Activated gamma-delta T cell treated with Interleukin-2 at 50 U/mL for 16 hours (primary cell): ENCODE measurements at places on chromosomes 5 and 9.

- DNase-seq = no peak
Measured at GRCh38 chr9:90569511-90569910, 73.1 kb downstream of the DIRAS2 start.

DNA sequence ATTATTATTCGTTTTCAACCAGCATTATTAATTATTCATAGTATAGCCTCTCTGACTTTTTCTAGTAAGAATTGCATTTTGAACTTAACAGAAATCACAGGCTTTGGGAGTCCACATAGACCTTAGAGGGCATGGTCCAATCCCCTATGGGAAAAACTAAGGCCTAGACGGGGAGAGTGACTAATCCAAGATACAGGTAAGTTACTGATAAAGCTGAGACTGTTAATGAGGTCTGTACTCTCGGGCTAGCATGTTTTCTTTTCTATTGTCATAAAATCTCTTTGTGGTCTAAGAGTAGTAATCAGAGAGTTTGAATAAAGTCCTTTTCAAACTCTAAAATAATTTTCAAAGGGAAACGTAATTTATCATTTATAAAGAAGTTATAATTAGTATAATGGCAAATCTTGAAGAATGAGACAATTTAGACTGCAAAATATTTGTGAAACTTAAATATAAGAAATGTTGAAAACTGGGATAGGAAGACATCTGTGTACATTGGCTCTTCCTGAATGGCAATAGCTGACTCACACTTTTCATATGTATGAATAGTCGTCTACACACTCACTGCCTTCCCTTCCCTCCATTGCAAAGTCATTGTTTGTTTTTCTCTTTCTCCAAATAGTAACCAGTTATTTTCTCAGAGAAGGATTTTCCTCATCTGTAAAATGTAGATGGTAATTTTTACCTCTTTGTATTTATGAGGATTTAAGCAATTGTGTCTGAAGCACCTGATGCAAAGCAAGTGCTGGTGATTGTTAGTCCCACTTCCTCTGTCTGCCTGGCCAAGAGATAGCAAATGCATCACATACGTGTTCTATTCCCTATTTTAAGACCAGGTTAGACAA lies 207.9 kb upstream of the CD180 start:
- DNase-seq = no peak

- no peak for DNase-seq
Measured at GRCh38 chr9:2047916-2048315, 32.8 kb downstream of the SMARCA2 start.

GRCh38 chr9:91790917-91791316 lies 159.1 kb downstream of the ROR2 start:
- no peak for DNase-seq

DNA sequence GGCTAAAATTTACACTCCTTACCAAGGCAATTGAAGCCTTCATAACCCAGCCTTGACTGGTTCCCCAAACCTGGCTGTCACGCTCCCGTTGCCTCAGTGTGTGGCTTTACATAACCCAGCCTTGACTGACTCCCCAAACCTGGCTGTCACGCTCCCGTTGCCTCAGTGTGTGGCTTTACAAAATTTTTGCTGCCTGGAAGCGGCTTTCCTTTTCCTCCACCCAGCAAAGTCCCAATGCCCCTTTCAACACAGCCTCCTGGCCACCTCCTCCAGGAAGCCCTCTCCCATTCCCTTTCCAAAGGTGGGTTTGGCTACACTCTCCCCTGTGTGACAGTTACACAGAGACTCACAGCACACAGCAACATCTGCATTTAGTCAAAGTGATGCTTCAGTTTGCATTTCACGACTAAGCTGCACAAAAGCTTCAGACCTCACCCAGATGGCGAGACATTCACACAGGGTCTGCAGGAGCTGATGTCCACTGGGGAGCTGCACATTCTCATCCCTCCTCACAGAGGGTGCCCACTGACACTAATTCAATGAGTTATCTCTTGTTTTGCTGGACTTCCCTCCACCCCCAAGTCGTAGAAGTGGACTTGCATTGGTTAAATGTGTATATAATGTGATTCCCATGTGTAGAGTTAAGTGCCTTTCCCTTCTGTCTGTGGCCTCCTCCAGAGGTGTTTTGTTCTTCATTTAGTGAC lies 156.6 kb upstream of the PHYKPL start:
- DNase-seq = no peak

GRCh38 chr5:179297486-179298180 lies 47.6 kb downstream of the ADAMTS2 start:
- no peak for DNase-seq

- DNase-seq = no peak
Measured at GRCh38 chr9:113373256-113373655, 3.5 kb downstream of the HDHD3 start.

DNA sequence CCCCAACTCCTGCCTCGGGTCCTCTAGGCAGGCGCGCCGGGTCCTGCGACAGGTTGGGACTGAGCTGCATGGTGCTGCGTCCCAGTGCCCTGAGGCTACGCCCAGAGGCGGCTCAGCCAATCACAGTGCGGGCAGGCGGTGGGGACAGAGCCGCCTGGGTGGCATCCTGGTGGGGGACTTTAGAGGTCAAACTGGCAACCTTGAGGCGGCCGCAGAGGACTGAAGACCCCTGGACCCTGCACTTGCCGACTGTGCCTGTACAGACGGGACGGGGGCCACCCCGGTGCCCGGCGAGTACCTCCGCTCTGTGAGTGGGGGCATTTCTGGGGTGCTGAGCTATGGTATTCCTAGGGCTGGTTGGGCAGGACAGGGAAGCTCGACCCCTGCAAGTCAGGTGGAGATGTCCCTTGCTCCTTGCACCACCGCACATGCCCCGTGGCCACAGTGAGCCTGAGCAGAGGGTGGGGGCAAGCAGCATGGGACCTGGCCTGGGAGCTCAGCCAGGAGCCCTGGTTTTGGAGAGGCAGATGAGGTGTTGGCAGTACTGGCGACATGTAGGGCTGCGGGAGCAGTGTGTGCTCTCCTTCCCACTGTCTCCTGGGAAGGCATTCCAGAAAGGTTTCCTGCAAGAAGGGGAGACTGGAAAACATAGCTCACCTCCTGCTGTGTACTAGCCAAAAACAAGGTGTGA lies 45.5 kb downstream of the CTSL start:
- no peak for DNase-seq

- DNase-seq = no peak
Measured at GRCh38 chr5:90000351-90000750, 409.2 kb downstream of the CETN3 start.

DNA sequence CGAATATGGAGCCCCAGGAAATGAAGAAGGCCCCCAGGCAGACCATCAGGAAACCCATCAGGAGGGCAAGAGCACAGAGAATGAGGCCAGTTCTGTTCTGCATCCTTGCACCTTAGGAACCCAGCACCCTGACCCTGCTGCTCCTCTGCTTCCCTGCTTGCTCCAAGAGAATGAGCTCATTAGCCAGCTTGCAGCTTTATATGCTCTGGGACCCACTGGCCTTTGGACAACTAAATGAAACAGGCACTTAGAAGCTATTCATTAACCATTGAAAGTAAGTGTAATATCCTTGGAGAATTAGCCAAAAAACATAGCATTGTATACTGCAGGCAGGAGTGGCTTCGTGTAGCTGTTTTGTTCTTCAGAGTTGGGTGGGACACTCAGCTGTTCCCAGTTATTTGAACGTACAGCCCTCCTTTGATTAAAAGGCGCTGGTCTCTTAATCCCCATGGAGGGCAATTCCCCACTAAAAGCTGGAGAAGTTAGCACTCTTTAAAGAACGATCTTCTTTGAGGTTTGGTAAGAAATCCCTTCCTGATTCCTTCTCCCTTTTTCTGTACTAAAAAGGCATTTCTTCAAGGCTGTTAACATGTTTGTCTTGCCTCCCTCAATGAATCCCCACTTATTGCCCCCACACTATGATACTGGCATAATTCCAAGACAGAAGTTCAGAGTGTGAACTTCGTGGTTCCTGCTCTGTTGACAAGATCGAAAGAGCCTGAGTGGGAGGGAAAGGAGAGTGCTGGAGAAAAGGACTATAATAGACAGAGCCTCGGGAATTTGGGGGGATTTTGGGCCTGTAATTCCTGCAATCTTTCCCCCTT lies at the start of gene TMEM252:
TMEM252 (minus strand) TSS at position 172 of the 824 bp plus-strand sequence; CDS start at position 103, 69 bp downstream.
- DNase-seq = no peak

- no peak for DNase-seq
Measured at GRCh38 chr5:105639068-105639467, 2031.7 kb downstream of the EFNA5 start.

- DNase-seq = no peak
Measured at GRCh38 chr5:138179277-138179857, 455 bp downstream of the KIF20A start.

DNA sequence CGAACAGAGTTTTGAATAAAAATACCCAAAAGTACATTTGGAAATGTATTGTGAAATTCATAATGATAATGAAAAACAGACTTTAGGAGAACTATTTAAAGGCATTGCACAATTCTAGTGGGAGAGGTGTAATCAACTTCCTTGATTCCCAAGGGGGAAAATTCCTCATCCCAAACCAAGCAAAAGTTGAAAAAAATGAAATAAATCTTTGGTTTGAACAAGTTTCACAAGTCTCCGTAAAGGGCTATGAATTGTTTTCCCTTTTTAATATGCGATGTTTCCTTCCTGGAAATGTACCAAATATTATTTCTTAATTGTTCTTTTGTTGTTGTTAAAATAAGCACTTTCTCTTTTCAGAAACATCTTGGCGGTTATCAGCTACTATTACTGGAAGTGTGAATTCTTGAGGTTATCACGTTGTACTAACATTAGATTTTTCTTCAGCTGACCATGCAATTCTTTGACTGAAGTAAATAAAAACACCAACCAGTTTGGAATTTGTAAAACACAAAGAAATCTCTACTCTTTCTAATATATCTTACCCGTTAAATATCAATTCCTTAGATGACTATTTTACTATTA lies 59.3 kb downstream of the SVEP1 start:
- DNase-seq = no peak

DNA sequence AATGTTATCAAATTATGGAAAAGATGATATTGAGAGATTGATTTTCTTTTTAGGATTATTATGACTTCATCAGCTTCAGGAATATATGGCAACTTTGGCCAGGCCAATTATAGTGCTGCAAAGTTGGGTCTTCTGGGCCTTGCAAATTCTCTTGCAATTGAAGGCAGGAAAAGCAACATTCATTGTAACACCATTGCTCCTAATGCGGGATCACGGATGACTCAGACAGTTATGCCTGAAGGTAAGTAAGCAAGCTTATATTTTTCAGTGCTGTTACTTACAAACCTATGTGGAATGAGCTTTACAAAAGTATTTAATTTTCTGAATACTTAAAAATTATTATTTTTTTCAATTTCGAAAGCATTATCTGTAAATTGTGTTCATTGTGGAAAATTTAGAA lies 26.5 kb downstream of the HSD17B4 start:
- DNase-seq = no peak

GRCh38 chr9:35035851-35036701 lies 36.3 kb downstream of the VCP start:
- peak; percentile 11 for DNase-seq

- DNase-seq = peak; percentile 8
Measured at GRCh38 chr9:104961238-104961637, 33.3 kb upstream of the ABCA1 start.

- no peak for DNase-seq
Measured at GRCh38 chr9:126809068-126809467, 4.2 kb downstream of the ZBTB43 start.

DNA sequence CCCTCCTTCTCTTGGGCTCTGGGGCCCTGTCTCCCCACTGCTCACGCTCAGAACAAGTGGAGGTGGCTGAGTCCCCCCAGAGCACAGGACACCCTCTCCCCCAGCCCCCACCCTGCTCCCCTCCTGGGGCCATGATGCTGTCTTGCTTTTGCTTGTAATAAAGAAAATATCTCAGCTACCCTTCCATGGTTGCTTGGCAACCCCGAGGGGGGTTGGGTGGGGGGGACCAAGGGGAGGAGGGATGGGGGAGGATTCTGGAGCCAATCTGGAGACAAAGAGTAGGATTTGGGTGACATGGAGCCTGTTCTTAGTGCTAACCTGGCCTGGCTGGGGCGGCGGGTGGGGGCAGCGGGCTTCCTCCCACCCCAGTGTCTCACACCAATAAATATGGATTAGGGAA lies 16.1 kb upstream of the CERCAM start:
- no peak for DNase-seq

DNA sequence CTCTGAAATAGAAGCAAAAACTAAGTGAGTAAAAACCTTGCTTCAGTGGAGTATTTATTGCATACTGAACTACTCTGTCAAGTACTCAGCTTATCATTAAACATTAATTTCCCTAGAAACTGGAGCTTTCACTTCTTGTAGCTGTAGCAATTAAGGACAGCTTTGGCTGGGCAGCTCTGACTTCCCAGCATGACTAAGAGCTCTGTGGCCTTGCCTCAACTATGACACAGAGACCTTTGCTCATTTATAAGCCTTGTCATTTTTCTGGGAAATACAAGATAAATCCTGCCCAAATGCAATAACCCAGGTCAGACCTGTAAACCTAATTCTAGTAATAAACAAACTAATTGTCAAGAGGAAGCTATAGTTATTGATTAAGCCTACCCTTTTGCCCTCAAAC lies 65.4 kb upstream of the STK32A start:
- no peak for DNase-seq

- DNase-seq = no peak
Measured at GRCh38 chr5:18888821-18889220, 1099.2 kb downstream of the CDH18 start.
